ENCODE measurements at places on chromosomes 5 and 9.

DNA sequence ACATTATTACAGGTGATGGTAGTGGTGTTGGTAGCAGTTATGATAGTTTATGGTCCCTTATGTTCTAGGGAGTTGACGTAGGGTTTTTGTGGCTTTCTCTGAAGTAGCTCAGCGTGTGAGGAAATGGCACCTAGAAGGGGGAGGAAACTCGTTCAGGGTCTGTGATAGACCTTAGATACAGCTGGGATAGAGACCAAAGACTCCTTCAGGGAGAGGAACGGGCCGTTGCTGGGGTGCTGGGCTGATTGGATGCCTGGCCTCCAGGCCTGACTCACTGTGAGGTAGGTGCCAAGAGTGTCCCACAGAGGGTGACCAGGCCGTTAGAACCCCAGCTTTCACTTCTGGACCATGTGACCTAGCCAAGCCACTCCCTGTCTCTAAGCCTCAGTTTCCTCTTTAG lies 96.6 kb downstream of the DAB2IP start:
- DNase-seq = no peak

DNA sequence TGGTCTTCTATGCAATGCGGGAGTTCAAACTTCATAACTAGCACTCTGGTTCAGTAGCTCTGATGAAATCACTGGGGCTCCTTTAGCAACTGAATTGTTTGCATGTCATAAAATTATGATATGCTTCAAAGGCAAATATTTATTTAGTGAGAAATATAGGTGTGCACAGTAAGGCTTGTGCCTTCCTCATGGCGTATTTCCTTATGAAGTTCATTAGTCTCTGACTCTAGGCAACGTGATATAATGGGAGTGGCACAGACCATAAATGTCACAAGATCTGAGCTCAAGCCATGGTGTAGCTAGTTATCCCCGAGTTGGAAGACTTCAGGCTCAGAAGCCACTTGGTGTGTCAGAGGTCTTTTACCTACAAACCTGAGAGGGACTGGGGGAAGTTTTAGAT lies 35.5 kb downstream of the PIP5K1B start:
- no peak for DNase-seq

DNA sequence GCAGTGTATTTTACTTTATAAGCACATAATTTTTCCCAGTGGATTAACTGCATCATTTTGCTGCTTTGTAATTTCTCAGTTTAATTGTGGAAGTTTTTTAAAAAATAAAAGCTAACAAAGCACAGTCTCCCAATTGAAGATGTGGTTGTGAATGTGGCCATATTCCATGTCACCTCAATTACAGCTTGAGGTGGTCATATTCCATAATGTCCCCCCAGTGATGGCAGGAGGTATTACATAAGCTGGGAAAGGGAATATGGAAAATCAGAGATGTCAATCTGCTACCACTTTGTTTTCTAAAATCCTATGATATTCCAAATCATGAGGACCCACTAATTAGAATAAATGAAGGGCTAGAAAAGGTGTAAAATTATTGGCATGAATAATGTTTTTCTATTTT lies 1672.0 kb upstream of the CDH9 start:
- DNase-seq = no peak

- DNase-seq = no peak
Observed at GRCh38 chr9:131319486-131319885, 30.0 kb downstream of the PLPP7 start.

DNA sequence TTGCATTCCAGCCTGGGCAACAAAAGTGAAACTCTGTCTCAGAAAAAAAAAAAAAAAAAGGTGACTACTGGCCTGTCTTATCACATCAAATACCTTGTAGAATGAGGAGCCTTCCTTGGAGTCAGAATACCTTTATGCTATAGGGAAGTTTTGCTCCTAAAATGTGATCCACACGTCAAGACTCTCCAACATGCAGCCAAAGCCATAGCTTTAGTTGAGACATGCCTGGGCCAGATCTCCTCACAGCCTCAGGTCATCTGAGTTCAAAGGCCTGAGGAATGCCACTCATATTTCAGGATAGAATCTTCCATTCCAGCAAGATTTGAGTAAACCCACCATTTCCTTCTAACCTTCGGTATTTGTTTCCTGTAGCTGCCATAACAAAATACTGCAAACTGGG lies 13.7 kb upstream of the SOWAHA start:
- no peak for DNase-seq

DNA sequence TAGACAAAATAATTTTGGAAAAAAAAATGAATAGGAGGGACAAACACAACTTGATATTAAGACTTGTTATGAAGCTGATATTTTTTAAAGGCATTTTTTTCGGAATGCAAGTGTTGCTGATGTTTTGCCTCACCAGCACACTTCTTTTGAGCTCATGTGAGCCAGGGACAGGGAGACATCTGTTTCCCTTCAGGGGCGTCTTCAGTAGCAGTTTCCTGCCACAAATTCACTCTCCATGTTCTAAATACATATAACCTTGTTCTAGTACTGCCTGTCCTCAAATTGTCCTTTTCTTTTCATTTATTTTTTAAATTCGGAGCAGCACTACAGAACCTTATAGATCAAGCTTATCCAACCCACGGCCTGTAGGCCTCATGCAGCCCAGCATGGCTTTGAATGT lies 316.0 kb upstream of the PAPPA start:
- no peak for DNase-seq

Data from activated naive CD8-positive, alpha-beta T cell treated with anti-CD3 and anti-CD28 coated beads for 36 hours (primary cell).